Foreskin keratinocyte (primary cell): ENCODE measurements at places on chromosomes 1 and 21. TPM values are rescaled to one million over a fixed set of nuclear protein-coding genes. Genes with fewer than 3 reads are reported as not detected.

DNA sequence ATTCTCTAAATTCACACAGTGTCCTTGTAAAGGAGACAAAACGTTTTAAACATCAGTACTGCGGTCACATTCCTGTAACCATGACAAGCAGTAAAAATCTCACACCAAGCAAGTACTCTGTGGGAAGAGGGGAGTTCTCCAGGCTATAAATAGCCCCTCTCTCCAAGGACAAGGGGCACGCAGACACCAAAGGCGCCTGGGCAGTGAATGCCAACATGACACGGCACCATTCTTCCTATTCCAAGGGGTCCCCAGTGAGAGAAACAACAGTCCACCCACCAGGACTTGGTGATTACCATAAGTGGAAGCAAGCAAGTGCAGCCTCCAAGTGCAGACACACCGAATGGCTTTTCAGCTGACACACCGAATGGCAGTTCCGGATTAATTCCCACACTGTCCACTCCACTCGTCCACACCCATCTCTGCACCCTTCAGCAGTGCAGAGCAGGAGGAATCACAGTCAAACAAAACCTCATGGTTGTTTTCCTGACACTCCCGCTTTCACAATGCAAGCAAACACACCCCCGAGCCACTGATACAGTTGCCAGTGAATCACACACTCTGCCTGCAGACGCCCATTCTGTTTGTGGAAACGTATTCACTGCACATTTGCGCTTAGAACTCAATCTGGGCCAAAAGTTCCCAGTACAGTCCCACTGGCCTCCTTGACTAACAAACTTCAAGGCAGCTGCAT is 1.8 kb downstream of the PTTG1IP start:
- peak; percentile 68 for DNase-seq

ADORA1 gene
- 0.20 and 0.59 TPM in 2 replicates for polyA plus RNA-seq

- DNase-seq, result peak; percentile 61
Measured at GRCh38 chr1:97599447-97599846, 321.4 kb downstream of the DPYD start.

DMBX1 gene
- polyA plus RNA-seq, result not detected in 2 replicates

SHISA4 gene
- 3.8 and 7.6 TPM in 2 replicates for polyA plus RNA-seq

GRCh38 chr21:38286739-38287471 is 30.1 kb downstream of the KCNJ15 start:
- no peak for DNase-seq

ZBTB8B gene
- 0.01 TPM in 1 of 2 replicates, not detected in the other for polyA plus RNA-seq

DNA sequence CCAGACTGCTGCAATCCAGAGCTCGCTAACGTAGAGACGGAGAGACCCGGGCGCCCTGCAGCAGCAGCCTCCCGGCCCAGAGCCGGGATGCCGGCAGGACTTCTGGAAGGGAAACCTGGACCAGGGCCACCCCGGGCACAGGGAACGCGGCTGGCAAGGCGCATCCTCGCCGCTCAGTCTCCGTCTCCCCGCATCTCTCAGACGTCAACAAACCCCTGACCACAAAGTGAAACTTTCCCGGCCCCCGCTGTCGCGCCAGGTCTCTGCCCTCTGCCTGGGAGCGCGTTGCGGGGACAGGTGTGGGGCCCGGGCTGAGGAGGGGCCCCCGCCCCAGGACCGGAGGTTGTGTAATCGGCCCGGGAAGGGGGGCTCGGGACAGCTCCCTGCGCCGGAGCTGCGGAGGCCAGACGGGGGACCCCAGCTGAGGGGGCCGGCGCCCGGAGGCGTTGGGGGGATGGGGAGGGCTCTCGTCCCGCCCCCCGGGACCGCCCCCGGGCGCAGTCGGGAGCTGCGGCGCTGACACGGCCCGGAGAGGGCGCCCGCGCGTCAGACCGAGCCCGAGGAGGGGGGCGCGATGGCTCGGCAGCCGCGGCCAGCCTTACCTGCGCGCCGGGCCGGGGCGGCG is 116.6 kb upstream of the HIVEP3 start:
- DNase-seq, result no peak

- no peak for DNase-seq
Measured at GRCh38 chr1:165816826-165817497, 10.5 kb upstream of the UCK2 start.

GRCh38 chr1:5572794-5573193 is 419.4 kb downstream of the NPHP4 start:
- DNase-seq, result no peak

- DNase-seq, result no peak
Measured at GRCh38 chr1:67194209-67194863, 28.1 kb downstream of the IL23R start.

S100A3 gene
- 21.4 and 29.0 TPM in 2 replicates for polyA plus RNA-seq

DNA sequence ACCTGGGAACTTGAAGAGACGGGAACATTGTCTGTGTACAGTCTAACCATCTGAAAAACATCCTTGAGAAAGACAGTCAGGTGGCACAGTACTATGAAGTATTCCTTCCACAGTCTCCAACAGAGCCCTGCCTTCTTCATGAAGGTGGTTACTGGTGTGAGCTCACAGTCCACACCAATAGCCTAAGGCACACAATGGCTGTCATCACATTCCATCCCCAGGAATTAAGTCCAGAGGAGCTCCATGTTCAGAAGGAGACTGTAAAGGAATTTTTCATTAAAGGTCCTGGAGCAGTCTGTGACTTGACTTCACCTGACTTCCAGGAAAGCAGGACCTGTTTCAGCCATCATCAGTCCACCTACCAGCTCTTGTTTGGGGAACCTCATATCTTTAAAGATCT is 180.2 kb downstream of the C1orf21 start:
- DNase-seq, result no peak

DNA sequence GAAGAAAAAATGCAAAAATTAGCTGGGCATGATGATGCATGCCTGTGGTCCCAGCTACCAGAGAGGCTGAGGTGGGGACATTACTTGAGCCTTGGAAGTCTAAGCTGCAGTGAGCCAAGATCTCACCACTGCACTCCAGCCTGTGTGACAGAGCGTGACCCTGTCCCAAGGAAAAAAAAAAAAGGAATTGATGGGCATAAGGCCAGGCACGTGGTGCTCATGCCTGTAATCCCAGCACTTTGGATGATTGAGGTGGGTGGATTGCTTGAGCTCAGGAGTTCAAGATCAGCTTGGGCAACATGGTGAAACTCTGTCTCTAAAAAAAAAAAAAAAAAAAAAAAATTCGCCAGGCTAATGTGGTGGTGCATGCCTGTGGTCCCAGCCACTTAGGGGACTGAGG is 55.8 kb upstream of the ATP2B4 start:
- DNase-seq, result no peak

AK5 gene
- 5.7 and 13.2 TPM in 2 replicates for polyA plus RNA-seq

DNA sequence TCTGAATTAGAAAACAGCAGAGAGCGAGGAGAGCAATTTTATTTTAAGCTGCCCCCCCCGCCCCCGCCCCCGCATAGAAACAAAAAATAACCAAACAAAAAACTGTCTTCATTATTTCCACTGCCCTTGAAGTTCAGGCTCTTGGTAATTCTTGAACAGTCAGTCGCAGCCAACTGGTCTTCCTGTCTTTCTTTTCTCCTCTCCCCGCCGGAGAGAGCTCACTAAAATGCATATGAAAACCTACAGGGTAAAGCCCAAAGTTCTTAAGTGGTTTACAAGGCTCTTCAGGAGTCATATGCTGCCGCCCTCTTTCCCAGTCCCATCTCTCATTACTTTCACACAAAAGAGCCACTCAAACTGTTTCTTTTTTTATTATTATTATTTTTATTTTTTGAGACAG is 1.1 kb upstream of the ANKRD35 start:
- no peak for DNase-seq

- no peak for DNase-seq
Measured at GRCh38 chr1:32352831-32353383, 9.4 kb downstream of the FAM229A start.

- no peak for DNase-seq
Measured at GRCh38 chr1:54460351-54460750, 54.2 kb upstream of the SSBP3 start.

DNA sequence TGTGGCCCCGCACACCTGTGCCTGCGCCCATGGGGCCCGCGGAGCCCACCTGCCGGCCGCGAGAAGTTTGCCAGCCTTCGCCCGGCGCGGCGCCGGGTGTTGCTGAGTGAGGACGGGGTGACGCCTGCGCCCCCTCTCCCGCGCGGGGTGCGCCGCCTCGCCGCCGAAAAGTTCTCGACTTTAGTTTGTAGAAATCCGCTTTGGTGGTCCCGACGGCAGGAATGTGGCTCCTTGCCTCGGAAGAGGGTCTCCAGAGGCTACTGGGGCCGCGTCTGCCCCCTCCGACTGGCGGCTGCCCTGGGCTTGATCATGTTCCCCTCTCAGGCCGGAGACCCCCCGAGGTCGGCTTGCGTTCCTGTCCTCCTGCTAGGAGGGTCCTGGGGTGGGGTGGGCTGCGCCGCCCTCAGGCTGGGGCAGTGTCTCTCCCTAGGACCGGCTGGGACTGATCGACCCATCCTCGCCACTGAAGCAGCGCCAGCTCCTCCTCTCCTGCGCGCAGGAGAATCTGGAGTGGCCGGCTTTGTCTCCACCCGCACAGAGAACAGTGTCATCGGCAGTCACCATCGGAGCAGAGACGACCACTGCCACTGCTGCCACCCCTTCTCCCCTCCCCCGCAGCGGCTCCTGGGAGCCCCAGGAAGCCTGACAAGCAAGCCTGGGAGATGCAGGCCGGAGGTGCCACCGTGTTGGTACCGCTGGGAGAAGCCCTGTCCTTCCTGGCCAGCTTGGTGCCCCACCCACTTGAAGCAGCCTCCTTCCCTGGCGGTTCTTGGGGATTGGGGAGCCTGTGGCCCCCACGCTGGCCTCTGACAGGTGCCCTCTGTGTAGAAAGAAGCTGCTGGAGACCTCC is 553 bp upstream of the SLC30A2 start:
- no peak for DNase-seq

DNA sequence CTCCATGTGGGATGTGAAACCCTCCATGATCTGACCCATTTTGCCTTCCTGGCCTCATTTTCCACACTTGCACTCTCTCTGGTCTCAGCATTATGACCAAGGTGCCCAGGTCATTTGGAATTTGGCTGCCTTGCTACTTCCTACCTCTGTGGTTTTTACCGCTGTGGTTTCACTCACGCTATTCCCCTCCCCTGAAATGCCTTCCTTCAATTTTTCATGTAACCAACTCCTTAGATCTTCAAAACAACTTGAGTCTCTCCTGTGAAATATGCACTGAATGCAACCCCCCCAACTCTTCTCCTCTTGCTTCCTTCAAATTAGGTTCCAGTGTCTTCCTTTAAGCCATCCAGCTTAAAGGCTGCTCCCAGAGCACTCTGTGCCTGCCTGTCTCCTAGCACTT is 50.1 kb downstream of the PHC2 start:
- DNase-seq, result no peak
